ENCODE measurements at places on chromosomes 16 and 17.

DNA sequence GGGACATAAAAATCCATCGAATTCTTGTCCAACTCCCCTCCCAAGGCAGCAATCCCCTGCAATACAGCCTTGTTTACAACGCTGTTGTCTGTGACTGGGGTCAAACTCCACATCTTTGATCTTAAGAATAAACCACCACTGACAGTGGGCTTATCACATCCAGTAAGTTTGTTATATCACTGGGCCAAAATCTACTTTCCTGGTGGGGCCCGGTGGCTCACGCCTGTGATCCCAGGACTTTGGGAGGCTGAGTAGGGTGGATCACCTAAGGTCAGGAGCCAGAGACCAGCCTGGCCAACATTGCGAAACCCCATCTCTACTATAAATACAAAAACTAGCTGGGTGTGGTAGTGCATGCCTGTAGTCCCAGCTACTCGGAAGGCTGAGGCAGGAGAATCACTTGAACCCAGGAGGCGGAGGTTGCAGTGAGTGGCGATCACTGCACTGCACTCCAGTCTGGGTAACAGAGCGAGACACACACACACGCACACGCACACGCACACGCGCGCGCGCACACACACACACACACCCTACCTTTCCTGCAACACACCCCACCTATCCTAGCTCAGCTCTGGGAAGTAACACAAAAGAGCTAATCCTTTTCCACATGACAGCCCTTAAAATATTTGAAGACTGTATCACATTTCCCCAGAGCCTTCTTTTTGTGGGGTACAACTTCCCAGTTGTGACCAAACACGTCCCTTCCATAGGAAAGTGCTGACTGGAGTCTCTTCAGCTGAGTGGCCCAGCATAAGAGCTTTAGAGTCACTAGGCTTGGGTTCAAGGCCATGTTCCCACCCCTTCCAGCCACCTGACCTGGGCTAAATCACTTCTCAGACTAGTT is 20.9 kb upstream of the ABCC1 start:
- no peak for DNase-seq

- DNase-seq = peak; percentile 55
These were observed at the start of gene SLC16A11 for GRCh38 chr17:7043497-7044198. Gene SLC16A11, minus strand, starts transcription at chr17:7044092. Its CDS starts 579 bp downstream, at chr17:7043513.

DNA sequence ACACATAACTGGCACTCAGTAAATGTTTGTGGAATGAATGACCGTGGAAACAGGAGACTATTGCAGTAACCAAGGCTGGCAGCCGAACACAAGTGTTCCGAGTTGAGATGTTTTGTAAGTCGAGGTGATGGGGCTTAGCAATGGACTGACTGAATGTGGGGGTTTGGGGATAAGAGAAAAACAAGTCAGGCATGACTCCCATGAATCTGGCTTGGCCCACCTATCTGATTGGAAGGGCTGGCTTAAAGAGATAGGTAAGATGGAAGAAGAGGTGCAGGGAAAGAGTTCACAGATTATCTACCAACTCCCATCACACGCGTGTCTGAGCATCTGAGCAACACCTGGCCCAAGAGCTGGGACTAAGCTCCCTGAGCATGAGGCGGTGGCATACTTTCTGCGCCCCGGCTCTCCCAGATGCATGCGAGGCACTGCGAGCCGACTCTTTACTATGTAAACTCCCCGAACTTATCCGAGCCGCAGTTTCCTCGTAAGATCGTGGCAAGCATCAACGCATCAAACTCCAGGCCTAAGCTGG is 539 bp downstream of the IFT20 start:
- peak; percentile 33 for DNase-seq

DNA sequence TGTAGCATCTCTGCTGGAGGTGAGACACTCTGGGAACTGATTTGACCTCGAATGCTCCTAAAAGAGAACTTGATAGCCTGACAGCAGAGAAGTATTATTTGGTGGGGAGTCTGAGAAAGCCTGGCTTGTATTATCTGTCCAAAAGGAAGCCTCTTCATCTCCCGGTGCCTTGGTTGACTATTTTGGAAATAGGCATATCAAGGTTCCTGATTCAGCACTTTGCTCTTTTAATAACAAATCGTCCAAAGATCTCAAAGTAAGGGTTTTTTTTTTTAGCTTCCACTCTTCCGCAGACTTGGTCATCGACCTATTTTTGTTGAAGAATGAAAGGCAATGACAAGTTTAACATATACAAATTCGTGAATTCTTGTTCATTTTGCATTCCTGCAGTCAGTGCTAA is 14.8 kb downstream of the TMEM186 start:
- no peak for DNase-seq

DNA sequence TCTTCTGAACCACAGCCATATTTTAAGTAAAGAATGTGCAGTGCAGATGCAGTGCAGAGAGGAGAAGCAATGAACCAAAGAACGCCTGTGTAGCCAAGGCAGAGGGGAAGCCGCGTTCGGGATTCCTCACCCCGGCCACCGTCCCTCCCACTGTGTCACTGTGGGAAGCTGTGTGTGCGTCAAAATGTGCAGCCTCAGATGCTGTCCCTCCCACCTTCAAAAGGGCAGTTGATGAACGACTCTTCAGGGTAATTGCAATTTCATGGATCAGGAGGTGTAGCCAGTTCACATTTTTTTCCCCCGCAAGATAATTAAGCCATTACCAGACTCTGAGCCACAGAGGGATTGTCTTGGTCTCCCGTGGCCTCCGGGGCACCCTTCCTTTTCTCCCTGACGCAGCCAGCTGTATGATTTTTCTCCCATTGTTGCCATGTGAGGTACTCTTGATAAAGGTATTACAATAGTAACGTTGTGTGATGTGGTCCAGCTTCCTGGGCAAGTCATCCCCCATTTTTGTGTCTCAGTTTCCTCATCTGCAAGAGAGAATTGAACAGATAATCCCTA is 190.0 kb downstream of the FOXL1 start:
- no peak for DNase-seq

DNA sequence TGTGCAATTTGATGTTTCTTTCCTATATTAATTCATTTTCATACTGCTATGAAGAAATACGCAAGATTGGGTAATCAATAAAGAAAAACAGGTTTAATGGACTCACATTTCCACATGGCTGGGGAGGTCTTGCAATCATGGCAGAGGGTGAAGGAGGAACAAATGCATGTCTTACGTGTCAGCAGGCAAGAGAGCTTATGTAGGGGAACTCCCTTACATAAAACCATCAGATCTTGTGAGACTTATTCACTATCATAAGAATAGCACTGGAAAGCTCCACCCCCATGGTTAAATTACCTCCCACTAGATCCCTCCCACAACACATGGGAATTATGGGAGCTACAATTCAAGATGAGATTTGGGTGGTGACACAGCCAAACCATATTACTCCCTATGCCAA is 418.9 kb upstream of the MAF start:
- DNase-seq = no peak

DNA sequence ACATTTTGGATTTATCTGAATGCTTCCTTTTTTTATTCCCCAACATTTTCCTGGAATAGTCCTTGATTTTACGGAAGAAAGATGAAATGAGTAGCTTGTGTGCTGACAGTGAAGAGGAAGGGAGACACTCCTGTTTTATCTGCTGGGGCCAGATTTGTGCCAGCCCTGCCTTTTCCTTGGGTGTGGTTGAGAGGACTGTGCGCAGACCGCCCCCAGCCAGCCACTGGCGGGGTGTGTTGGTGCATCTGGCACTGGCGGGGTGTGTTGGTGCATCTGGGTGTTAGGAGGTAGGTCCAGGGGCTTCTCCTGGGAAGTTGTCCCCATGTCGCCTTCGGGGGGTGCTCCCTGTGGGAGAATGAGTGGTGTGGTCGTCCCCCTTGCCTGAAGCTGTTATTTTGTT is 39.5 kb downstream of the RAP1GAP2 start:
- DNase-seq = no peak

DNA sequence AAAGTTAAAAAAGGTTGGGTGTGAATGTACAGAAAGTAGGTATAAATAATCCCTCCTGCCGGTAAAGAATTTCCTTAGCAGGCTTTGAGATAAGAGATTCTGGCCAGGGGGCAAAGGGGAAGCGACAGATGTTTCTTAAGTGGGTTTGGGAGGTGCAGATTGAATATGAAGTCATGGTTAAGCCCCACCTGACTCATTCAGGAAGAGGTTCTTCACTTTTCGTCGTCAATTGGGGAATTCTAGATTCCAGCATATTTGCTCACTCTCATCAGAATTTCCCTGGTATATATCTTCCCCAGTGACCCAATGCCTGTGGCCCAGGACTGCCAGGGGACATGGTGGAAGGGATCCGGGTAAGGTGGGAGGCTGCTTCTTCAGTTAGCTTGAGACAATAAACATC is 127.8 kb downstream of the CPPED1 start:
- DNase-seq = no peak

DNA sequence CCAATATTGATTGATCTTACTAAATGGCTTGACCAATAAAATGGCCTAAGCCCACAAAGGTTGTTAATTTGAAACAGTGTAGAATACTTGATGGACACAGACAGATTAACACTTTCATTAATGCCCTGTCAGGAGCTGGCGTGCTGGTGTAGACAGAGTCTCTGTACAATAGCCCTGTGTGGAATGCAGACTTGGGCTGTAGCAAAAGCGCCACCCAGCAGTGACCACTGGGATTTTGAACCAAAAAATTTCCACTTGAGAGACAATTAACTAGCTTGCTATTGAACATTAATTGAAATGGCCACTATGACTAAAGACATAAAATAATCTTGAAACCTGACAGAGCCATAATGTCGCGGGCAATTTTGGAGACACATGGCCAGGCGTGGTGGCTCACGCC is 19.7 kb upstream of the GUCY2D start:
- no peak for DNase-seq

DNA sequence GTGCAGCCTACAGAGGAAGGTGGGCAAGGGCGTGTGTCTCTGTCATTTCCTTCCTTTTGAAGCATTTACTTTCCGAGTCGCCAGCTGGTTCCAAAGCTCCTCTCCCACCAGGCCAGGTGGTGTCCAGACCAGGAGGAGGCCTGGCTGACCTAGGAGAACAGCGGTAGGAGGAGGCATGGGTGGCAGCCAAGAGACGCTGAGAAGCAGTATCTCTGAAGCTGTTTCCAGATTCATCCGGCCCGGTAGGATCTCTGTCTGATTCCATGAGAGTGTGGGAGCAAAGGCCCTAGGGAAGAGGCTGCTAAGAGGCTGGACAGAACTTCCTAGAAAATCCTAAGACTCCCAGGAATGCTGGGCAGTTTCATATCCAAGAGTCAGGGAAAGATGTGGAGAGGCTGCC is 20.3 kb downstream of the MEOX1 start:
- no peak for DNase-seq

- no peak for DNase-seq
These were observed 70.8 kb downstream of the MAP2K6 start for GRCh38 chr17:69485251-69485661.

GRCh38 chr17:18877104-18877645 is 19.2 kb downstream of the PRPSAP2 start:
- no peak for DNase-seq

GRCh38 chr17:17959520-17960361 is 12.5 kb downstream of the TOM1L2 start:
- DNase-seq = peak; percentile 60

GRCh38 chr16:60674241-60674640 is 1362.0 kb downstream of the CDH8 start:
- DNase-seq = no peak

DNA sequence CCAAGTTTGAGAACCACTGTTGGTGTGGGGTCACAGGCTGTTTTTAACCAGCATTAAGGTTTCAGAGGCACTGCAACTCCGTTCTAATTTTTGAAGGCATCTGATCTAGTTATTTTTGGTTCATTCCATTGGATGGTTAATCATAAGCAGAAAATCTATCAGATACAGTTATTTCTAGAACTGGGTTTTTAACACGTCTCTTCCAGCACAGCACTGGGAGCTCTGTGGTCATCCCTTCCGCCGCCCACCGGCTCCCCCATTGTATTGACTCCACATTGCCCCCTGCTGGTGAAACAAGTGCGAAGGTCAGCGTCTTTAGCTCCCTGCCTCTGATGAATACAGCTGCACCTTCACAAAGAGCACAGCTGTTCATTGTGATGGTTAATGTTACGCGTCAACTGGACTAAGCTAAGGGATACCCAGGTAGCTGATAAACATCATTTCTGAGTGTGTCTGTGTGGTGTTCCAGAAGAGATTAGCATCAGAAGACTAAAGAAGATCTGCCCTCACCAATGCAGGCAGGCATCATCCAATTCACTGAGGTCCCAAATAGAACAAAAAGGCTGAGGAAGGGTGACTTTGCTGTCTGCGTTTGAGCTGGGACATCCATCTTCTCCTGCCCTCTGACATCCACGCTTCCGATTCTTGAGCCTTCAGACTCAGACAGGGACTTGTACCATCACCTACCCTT is 8.5 kb downstream of the CCL18 start:
- DNase-seq = peak; percentile 81

GRCh38 chr16:59351305-59351903 is 617.3 kb upstream of the GOT2 start:
- DNase-seq = no peak

- DNase-seq = no peak
These were observed 33.7 kb upstream of the PVALEF start for GRCh38 chr17:81131486-81132196.

DNA sequence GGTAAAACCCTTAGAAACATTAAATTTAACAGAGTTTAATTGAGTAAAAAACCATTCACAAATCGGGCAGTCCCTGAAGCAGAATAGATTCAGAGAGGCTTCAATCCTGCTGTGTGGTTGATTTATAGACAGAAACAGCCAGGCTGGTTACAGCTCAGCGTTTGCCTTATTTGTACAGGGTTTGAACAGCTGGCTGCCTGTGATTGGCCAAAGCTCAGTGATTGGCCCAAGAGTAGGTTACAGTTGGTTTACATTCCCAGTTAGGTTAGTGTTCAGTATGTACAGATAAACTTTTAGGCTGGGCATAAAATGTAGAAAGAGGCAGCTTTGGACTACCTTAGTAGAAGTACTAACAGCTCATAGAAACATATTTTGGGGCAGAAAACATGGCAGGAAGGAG is 210.4 kb upstream of the ELAC2 start:
- DNase-seq = no peak

- DNase-seq = no peak
These were observed 8.3 kb upstream of the ZNF263 start for GRCh38 chr16:3274947-3275346.

GRCh38 chr16:85005285-85006069 is 5.9 kb downstream of the ZDHHC7 start:
- no peak for DNase-seq

GRCh38 chr16:26491101-26491670 is 575.5 kb upstream of the C16orf82 start:
- no peak for DNase-seq

GRCh38 chr16:68468842-68469241 is 20.5 kb upstream of the SMPD3 start:
- DNase-seq = no peak

GRCh38 chr17:52673791-52674190 is 515.3 kb upstream of the CA10 start:
- no peak for DNase-seq
